Tibial artery (tissue), 4 donors: ENCODE measurements at places on chromosomes 11 and 22.

GRCh38 chr22:37230673-37231405, 13.2 kb downstream of the RAC2 start:
- peak; percentile 40 for DNase-seq

DNA sequence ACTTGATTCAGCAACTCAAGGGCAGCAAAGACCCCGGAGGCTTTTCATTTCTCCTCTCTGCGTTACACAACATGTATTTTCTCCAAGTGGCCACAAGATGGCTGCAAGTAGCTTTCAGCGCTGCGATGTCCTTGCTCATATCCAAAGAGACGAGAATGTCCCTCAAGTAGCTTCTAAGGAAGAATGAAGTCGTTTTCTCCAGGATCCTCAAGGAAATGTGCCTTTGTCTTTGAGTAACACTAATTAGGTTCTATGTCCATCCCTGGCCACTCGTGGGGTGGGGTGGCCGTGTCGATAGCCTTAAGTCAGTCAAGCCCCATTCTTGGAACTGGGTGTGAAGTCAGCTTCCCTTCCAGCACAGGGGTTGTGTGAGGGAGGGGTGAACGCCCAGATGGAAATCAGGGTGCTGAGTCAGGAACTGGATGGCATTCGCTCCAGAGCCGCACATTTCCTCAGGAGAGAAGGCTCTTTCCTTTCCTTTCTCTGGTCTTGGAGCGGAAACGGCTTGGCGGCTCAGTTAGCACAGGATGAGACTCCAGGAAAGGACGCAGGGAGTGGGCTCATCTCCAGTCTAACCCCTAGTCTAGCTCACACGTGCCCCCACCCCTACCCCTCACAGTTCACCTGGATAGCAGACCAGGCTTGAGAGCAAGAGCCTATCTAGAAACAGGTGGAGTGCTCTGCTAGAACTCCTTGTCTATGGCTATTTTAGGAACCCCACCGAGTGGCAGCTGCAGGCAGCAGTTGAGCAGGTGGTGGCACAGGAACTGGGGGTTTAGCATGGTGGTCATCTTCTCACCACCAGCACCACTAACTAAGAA, 44.3 kb downstream of the NNMT start:
- peak; percentile 71 for DNase-seq

GRCh38 chr11:100592619-100593260, 94.3 kb upstream of the ARHGAP42 start:
- no peak for DNase-seq

DNA sequence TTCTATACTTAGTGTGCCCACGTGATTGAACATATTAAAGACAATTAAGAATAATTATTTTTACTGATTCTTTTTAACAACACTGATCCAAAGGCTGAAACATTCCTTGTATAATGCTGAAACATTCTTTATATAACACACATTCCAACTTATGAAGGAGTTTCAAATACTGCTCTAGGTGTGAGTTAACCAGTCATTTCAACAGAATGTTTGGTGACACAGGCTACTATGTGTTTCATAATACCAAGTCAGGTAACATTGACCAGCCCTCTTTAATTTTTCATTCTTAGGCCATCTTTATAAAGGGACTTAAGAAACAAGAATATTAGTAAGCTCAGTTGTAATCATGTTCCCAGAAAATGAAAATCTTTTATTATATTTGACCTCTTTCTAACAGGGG, 136.6 kb downstream of the ELP4 start:
- DNase-seq = no peak

- no peak for DNase-seq
Measured at GRCh38 chr11:64395545-64396078, 36.6 kb downstream of the RPS6KA4 start.

DNA sequence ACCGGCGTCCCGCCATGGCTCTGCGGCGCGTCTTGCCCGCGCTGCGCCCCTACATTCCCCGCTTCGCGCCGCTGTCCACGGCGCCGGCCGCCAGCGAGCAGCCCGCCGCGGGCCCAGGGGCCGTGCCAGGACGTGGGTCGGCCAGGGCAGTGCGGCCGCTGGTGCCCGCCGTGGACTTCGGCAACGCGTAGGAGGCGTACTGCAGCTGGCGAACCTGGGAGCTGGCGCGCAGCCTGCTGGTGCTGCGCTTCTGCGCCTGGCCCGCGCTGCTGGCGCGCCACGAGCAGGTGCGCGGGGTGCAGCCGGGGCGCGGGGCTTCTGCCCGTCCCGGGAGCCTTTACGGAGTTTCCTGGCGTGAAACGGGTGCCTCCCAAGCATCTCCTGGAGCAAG, 20.1 kb downstream of the DGCR6L start:
- no peak for DNase-seq

DNA sequence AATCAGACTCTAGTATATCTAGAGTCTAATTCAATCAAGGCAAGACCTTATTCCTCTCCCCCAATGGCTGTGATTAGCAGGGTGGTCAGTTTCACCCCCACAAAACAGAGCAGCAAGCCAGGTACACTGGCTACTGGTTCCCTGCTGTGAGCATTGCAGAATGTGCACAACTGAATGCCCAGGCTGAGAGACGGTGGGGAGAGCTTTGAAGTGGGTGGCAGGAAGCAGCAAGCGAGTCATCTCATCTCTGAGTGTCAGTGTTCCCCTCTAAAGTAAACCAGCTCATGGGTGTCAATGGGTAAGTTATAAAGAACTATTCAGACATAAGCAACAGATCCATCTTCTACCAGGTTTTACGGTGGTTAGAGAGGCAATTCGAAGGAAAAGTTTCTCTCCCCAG, 37.6 kb downstream of the GAB4 start:
- DNase-seq = no peak

- DNase-seq = peak; percentile 60
Measured at GRCh38 chr11:75388386-75389275, 10.7 kb upstream of the RPS3 start.

GRCh38 chr11:34480314-34480713, 33.3 kb downstream of the ELF5 start:
- DNase-seq = no peak

- no peak for DNase-seq
Measured at GRCh38 chr11:127130321-127130720, 129.8 kb upstream of the KIRREL3 start.

GRCh38 chr11:23866641-23867040, 630.2 kb upstream of the LUZP2 start:
- DNase-seq = no peak

DNA sequence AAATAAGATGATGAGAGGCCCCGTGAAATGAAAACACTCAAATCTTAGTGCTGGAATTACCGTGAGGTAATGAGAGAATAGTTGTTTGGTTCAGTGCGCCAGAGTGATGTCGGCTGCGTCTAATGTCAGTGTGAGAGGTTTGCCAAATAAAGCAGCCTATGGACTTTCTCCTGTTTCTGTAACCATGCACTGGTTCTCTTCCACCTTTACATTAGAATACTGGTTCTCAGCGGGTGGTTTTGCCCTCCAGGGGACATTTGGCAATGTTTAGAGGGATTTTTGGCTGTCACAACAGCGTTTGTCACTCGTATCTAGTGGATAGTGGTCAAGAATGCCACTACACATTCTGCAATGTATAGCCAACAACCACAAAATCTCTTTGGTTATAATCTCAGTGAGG, 1.1 kb downstream of the OOSP4B start:
- DNase-seq = no peak

GRCh38 chr22:45098056-45098455, 65.7 kb upstream of the NUP50 start:
- DNase-seq = no peak

GRCh38 chr11:64674774-64675173, 48.2 kb downstream of the NRXN2 start:
- no peak for DNase-seq

DNA sequence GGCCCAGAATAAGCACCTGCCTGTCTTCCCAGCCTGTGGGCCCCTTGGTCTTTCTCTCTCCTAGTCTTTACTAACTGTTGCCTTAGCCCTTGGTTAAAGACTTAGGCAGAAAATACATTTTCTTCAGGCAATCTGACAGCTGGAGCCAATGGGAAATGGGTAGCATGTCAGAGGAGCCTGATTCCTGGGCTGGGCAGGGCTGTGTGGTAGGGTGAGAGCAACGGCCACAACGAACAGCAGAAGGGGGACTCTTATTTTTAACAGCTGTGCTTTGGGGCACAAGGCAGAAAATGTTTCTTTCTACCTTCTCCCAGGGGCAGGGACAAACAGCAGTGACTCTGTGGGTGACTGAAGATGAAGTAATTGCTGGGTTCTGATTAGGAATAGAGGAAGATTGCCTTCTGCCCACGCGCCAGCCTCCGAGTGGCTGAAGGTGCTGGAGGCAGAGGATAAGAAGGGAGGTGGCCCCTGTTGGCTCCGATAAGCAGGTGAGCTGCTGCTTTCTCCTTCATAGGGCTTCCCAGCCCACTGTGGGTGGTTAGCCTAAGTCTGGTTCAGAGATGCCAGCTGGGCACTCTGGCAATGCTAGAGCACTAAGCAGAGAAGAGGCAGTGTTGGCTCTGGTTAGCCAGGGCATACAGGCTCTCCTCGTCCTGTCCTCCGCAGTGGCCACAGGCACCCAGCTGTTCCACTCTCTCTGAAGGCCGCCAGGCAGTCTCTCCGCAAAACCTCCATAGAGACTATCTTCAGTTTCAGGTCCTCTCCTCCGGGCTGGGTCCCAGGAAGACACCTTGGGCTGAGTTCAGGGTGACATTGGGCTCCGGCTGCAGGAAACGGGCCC, 1.5 kb downstream of the YPEL4 start:
- no peak for DNase-seq

DNA sequence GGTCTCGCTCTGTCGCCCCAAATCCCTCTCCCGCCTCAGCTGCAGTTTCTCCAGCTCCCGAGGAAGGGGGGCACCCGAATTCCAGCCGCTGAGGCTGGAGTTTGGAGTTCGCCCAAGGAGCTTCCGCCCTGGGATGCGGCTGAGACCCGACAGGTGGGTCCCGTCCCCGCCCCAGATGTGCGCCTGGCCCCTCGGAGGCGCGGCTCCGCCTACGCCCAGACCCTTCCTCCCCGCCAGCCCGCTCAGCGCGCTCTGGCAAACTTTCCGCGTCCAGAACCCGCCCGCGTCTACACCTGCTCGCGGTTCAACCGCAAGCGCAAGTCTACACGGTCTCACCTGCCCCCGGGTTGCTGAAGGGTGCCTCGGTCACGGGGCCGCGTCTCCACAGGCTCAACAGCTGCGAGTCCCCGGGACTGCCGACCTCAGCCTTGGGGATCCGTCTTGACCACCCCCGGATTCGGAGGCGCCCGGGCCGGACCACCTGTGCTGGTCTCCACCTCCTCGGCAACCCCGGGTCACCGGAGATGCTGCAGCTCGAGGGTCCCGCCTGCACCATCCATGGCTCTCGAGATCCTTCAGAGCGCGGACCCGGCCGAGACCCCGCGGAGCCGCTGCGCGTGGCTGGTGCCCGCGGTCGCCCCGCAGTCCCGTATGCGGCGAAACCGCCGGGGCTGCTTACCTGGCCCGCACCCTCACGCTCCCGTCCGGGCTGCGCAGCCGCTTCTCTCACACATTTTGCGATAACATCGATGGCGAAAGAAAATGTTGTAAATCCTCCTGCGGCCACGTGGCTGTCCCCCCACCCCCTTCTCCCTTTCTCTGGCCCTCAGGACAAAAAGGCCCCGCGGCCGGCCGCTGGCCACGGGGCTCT, 63.6 kb downstream of the NFAM1 start:
- DNase-seq = peak; percentile 70

- no peak for DNase-seq
Measured at GRCh38 chr11:116175707-116176106, 597.1 kb downstream of the BUD13 start.

DNA sequence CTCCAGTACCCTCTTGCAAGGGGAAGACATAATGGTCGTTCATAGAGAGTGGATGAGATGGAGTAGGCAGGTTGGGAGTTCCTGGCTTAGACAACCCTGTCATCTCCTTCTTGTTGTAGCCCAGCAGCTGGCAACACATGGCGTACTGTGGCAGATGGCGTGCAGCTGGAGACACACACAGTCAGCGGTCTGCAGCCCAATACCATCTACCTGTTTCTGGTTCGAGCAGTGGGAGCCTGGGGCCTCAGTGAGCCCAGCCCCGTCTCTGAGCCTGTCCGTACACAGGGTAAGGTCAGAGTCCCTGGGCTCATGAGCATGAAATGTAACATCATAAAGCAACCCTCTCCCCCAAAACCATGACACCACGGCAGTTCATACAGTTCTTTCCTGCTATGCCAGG, 8.7 kb downstream of the ROBO3 start:
- no peak for DNase-seq

DNA sequence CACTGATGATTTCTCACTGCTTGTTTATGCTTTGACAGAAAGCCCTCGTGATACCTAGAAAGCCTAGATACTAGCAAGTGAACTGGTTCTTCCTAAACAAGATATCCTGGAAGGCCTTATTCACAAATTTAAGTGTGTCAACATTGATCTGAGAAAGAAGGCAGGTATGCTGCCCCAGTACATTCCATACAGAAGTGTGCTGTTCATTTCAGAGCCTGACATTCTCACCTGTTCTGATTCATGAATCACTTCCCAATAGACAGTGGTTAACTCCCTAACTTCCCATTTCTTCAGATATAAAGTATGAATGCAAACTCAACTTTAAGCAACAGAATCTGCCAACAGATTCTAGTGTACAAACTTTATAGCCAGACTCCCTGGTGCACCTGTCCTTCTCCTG, 15.5 kb upstream of the RASSF10 start:
- no peak for DNase-seq

DNA sequence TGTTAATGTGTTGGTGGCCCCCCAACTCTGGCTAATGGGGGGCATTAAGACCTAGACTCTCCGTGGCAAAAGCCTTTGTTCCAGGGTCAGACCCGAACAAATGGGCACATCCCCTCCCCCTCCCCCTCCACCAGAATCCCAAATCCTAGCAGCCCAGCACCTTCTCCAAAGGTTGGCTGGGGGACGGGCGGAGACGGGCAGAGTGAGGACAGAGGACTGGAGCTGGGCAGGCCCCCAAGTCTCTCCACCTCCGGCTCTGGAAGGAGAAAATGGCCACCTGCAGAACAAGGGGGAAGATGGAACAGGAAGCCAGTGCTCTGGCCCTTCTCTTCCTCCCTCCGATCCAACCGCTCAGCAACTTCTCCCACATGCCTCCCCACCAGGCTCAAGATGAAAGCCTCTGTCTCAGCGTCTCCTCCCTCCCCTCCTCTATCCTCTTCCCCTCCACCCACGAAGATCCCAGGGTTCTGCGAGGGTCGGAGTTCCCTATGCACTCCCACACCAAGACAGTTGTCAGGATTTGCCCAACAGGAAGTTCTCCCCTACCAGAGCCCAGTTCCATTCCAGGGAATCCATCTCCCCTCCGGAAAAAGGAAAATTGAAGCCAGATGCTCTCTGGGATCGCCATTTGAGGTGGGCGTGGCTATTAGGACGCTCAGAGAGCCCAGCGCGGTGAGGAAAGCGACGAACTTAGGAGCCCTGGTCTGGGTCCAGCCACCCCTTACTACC, 20.1 kb downstream of the ADA2 start:
- no peak for DNase-seq

DNA sequence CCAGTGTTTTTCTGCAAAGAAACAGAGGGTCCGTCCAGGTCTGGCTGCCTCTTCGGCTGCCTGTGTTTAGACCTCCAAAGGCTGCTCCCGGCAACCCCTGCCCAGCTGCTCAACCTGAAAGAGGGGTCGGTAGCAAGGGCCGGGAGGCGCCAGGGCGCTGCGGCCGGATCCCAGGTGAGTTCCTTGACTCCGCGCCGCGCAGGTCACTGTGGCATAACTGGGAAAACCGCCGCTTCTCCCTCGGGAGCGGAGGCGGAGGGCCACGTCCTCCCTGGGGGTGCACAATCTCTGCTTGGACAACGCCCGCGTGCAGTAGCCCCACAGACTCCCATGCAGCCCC, 1.0 kb upstream of the BRSK2 start:
- DNase-seq = no peak
